ENCODE measurements at places on chromosomes 1 and 21.

DNA sequence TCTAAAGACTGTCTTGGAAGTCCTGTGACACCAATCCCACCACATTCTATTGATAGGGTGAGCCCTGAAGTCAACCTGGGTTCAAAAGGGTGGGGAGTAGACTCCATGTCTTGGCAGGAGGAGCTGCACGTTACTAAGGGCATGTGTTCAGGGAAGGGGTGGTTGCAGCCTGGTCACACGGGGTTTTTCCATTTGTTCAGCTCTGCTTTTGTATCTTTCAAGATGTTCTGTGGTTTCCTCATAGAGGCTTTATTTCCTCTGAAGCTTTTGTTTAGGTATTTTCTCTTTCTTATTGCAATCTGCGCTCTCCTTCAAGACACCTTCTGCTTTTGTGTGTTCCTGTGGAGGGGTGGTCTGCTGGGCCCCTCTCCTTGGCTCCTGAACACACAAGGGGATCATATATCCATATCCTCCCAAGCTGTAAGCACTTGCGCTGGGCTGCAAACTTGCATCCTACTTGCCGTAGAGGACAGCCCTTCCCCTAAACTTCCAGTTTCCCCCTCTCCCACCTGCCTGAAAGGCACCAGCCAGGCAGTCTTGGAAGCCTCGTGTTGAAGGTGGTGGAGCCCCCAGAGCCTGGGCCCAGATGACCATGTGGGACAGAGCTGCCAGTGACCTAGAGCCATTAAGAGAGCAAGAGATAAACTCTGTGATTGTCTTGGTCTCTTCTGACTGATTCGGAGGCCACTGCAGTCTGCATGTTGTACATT is 62.5 kb upstream of the TRAPPC10 start:
- DNase-seq: no peak

DNA sequence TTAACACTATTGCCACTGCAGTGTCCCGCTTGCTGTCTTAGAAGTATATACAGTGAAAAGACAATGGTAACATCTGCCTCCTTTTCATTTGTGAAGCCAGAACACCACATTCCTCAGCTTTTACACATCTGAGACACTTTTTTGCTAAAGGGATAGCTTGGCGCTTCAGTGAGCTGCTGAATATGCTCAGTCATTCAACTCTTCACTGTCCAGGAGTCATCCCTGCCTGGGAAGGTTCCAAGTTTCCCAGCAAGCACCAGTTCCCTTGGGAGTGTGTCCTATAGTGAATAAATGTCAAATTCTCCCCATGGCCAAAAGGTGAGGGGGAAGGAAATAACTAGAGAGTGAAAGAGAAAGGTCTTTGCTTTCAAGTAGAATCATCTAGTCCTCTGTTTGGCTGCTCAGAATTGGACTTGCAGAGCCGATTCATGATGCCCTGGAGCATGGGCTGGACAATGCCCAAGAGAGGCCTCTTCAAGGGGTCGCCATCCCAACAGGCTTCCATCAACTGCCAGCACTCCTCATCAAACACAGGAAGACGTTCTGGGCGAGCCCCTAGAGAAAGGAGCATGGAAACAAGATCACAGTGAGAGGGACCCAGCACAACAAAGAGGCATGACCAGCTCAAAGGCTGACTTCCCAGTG is 25.5 kb upstream of the RBBP5 start:
- no peak for DNase-seq

DNA sequence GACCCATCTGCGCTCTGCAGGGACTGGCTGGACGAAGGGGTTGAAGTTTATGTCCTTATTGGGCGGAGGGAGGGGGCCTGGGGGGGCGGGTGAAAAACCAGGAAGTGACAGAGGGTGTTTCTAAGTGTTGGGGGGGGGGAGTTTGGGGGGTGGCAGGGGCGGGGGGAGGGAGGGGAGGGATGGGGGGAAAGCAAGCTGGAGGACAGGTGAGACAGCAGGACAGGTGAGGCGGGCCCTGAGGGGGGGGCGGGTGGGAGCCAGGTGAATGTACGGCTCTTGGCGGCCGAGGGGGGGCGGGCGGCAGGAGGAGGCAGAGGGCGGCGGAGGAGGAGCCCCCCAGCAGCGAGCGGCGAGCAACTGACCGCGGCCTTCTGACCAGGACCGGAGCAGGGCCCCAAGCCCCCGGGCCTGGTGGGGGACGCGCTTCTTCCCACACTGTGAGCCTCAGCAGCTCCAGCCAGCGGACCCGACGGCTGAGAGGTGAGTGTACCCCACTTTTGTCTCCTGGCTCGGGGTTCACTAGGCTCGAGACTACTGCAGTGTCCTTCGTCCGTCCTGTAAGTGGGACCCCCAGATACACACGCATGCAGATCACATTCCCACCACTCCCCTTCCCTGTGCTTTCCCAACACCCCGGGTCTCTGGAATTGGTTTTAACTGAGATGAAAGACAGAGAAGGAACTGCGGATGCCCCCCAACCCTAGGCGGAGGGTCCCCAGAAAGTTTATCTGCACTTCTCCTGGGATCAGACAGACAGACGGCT is at the start of gene ZBTB7B:
Gene ZBTB7B (plus strand): TSS at position 339 of the 763 bp plus-strand sequence. CDS start 11,859 bp downstream, outside the sequence.
- DNase-seq: no peak

DNA sequence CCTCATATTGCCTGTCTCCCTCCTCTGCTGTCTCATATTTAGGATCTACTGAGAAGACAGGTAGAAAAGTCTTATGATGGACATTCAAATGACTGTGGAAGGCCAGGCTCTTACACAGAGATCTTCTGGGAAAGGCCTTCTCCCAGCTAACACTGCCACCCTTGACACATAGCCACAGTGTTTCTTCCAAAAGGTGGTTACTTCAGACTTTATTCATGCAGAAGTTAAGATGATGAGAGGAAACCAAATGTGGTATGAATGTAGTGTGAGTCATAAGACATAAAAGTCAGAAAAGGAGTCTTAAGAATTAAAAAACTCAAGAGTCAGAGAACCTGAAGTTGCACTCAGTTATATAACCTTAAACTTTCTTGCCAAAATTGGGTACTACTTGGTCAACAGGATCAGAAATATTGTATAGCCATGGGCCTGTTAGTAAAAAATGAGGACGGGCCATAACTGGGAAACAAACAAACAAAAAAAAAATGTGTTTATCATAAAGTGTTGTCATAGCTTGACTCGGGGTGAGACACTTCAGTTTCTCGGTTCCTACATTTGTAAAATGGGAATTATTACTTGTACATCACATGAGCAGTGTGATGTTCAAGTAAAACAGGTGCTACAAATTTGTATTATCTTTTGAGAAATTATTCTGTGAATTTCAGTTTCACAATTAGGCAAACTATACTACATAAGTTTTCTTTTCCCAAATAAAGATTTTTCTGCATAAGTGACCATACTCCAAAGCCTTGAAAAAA is 1.2 kb upstream of the DENND1B start:
- DNase-seq: peak; percentile 31

DNA sequence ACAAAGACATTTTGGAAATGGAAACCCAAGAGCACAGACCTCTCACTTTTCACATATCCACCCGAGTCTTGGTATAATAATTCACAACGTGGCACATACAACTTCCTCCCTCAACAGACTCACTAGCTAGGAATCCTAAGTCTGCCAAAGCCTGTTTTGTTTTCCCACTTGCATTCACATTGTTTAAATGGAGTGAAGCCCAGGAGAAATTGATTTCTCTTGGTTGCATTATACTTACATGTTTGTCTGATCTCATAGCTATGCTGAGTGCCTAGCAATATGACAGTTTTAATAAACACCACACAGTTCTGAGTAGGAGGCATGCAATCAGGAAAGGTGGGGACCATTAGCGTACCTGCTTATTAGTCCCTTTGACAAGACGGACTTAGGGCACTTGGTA is 348.6 kb upstream of the ADGRL4 start:
- DNase-seq: no peak

GRCh38 chr1:192654591-192655251 is 18.8 kb downstream of the RGS13 start:
- no peak for DNase-seq

DNA sequence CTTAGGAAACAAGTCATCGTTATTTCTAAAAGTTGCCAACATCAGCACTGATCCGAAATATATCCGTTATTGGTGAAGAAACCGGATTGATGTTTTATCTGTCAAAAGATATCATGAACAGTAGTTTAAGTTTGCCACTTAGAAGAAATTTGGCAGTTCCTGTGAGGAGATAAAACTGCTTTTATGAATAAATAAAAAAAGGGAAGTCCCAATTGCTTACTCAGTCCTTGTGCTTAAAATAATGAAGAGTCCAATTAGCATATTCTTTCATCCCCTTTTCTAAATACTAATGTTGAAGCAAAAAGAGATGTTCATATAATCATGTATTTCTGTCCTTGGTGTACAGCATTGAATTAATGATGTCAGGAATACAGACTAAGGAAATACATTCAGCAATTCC is 164.6 kb downstream of the NCAM2 start:
- DNase-seq: no peak

DNA sequence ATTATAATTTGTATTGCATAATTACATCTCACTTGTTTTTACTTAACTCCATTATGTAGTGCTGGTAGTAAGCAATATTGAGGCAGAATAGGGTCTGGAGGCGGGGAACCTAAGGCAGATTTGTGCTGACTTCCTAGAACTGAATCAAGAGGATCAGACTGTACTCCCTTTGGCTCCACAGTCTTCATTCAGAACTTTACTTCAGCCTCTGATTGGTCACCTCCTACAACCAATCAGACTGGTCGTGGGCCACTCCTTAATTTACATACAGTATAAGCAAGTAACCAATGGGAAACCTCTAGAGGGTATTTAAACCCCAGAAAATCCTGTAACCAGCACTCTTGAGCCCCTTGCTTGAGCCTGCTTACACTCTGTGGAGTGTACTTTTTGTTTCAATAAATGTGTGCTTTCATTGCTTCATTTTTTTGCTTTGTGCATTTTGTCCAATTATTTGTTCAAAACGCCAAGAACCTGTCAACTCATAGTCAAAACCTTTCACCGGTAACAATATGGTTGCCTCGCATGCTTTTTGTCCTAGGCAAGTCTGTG is 31.6 kb downstream of the ZBTB8OS start:
- no peak for DNase-seq

DNA sequence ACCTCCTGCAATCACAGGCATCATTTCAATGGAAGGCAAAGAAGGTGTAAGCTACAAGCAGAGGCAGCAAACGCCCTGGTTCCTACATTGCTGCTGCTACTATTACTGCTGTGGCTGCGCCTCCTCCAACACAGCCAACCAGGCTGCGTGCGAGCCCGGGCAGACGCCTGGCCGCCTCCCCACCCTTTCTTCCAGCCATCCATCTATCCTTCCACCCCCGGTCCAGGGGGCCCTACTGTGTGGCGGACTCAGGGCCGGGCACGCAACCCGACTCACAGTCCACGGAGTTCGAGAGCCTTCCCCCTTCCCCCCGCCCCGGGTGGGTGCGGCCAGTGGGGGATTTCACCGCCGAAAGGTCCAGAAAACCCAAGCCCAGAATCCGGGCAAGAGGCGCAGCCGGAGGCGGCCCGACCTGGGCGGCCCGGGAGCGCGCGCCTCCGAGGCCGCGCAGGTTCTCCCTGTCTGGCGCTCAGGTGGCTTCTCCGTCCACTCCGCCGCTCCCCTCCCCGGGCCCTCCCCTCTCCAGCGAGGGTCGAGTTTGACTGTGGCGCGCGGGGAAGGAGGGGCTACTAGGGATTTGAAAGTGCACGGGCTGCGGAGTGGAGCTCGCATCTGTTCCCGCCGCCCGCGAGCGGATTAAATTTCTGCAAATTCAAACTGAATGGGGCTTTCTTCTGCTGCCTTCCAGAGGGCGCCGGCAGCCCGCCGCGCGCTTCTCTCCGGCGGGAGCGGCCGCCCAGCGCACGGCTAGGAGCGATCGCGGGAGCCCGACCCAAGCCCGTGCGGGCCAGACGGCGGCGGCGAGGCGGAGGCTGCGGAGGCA is at the start of gene HUNK:
Gene HUNK (plus strand): TSS at position 569 of the 823 bp plus-strand sequence. CDS start 655 bp downstream, outside the sequence.
- DNase-seq: no peak

DNA sequence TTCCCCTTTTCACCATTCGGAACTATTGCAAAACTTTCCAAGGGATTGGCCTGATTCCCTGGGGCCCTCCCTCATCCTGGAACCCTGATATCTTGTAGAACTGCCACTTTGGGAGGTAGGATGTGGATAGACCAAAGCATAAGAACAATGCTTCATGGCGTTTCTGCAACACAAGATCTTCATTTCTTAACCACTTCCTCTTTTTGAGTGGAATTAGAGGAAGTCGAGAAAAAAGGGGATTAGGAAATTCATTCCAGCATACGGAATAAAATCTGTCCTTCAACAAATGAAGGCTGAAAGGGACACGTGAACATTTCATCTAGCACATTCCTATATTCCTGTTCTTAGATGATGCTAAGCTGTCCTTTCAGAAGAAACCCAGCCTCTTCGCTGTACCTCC is 149.3 kb downstream of the HUNK start:
- no peak for DNase-seq

DNA sequence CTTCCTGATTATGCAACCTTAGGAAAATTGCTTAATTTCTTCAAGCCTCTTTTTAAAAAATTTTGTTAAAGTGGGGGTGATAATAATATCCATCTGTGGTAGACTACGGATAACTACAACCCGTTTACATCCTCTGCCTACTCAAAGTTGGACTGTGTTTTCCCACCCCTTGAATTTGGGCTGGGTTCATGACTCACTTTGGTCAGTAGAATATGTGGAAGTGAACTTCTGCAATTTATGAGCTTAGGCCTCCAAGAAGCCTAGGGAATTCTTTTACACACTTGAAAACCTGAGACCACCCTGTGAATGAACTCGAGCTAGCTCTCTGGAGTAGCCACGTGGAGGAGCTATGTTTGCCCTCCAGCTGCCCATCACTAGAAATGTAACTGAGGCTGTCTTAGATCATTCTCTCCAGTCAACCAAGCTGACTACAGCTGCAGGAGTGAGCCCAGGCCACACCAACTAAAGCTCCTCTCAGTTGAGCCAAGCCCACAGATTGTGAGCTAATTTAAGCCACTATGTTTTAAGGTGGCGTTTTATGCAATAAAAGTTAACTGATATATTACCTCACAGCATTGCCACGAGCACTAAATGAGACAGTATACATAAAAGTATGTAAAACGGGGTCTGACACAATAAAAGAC is 29.6 kb upstream of the CACHD1 start:
- DNase-seq: no peak

- no peak for DNase-seq
Measured at GRCh38 chr1:24147816-24148215, 4.9 kb upstream of the IL22RA1 start.

GRCh38 chr1:228084325-228084724 is 1.8 kb downstream of the ARF1 start:
- DNase-seq: no peak

DNA sequence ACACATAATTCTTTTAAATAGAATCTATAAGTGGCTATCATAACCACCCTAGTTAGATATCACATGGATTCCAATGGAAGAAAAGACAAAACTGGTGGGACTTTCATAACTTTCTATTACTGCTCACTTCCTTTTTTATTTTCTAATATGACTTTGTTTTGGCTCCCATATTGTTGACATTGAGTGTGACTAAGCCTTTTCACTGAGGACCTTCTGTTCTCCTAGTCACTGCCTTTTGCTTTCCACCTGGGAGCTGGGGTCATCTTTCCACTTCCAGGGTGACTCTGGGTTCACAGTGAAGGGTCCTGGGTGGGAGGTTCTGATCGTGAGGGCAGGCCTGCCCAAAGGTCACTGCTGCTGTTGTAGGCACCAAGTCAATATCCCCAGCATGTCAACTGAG is 275.8 kb downstream of the TGFB2 start:
- DNase-seq: no peak
